ENCODE measurements at places on chromosomes 11 and 22.

GRCh38 chr11:64244107-64244506, 2.6 kb downstream of the PPP1R14B start:
- no peak for DNase-seq

DNA sequence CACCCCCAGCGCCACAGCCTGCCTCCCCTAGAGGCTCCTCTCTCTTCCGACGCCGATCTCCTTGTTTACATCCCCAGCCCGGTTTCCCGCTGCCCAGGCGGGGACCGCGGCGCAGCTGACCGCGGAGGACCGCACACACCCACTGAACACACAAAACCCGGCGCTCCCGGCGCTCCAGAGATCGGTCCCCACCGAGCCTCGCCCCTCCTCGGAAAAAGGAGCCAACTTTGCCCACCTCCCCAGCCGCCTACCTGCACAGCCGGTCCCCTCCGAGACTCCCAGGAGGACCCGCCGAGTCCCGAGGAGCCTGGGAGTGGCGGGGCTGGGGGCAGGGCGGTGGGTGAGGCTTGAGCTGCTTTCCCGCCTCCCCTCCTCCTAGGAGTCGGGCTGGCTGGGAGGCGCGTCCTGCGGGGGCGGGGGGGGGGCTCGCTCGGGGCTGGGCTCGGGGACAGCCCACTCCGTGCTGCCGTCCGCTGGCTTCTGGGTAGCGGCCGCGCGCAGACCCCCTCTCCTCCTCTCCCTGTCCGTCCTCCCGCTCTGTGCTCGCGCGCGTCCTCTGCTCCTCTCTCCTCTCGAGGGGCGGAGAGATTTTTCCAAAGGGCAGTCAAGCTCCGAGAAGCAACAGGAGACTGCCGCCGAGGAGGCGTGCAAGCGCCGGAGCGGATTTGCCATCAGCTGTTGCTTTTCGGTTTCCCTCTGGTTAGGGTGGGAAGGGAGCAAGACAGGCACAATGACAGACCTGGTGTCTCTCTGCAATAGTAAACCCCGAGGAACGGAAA, at the start of gene FXYD6:
TSS of gene FXYD6 (minus strand) at position 318 of the 779 bp plus-strand sequence. CDS start 33,882 bp downstream, outside the sequence.
- no peak for DNase-seq

DNA sequence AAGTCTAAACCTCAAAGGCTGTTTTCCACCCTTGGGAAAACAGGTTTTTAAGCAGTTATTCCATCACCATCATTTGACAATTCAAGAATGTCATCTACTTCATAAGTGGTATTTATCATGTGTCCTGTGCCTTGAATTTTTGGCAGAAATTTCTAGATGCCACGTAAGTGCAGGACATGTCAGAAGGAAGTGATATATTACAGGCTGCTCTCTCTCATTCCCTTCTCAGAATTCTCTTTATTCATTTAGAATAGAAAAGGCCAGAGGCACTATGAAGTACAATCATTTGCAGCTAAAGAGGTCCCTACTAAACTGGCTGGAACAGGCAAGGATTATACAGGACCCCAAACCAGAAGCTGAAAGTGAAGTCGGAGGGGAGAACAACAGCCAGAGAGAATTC, 11.9 kb downstream of the RBFOX2 start:
- no peak for DNase-seq

GRCh38 chr22:35230839-35231584, 26.3 kb upstream of the HMGXB4 start:
- DNase-seq: no peak

DNA sequence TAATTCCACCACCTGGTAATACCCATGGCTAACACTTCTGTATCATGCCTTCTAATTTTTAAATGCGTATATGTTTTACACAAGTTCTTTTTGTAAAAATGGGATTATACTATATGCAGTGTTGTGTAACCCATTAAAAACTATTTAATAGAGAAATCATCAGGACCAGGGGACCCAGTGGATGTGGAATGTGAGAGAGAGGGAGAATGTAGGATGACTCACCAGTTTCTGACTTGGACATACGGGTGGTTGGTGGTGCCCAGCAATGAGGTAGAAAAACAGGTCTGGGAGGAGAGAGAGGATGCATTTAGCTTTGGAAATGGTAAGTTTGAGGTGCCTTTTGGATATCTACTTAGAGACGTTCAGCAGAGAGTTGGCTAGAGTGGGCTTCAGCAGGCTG, 112.0 kb upstream of the TBCEL start:
- no peak for DNase-seq

DNA sequence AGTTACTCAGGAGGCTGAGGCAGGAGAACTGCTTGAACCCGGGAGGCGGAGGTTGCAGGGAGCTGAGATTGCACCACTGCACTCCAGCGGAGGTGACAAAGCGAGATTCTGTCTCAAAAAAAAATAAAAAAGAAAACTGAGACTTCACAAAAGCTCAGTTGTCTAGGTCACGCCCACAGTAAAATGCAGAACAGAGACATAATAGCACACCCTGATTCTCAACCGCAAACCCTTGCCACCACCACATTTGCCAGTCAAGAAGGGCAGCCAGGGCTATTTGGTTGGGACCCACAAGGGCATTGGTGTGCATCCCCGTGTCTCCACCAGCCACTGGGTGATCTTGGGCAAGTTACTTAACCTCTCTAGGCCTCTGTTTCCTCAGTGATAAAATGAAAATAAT, 25.4 kb downstream of the CREB3L1 start:
- DNase-seq: no peak

DNA sequence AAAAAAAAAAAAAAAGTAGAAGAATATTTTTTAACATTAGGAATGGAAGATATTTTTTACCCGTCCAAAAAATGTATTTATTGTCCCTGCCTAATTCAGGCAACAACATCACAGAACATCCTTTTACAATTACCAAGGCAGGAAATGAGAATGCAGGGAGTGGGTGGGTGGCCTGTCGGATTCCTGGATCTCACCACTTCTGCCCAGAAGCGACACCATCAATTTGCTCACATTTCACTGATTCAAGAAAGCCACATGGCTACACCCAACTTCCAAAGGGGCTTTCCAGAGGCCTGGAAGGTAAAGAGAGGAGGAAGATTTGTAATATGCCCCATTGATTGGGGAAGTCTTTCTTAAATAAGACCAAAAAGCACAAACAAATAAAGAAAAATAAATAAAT, 93.8 kb upstream of the CLPB start:
- DNase-seq: no peak

GRCh38 chr11:33863418-33864172, 28.3 kb downstream of the LMO2 start:
- DNase-seq: no peak

DNA sequence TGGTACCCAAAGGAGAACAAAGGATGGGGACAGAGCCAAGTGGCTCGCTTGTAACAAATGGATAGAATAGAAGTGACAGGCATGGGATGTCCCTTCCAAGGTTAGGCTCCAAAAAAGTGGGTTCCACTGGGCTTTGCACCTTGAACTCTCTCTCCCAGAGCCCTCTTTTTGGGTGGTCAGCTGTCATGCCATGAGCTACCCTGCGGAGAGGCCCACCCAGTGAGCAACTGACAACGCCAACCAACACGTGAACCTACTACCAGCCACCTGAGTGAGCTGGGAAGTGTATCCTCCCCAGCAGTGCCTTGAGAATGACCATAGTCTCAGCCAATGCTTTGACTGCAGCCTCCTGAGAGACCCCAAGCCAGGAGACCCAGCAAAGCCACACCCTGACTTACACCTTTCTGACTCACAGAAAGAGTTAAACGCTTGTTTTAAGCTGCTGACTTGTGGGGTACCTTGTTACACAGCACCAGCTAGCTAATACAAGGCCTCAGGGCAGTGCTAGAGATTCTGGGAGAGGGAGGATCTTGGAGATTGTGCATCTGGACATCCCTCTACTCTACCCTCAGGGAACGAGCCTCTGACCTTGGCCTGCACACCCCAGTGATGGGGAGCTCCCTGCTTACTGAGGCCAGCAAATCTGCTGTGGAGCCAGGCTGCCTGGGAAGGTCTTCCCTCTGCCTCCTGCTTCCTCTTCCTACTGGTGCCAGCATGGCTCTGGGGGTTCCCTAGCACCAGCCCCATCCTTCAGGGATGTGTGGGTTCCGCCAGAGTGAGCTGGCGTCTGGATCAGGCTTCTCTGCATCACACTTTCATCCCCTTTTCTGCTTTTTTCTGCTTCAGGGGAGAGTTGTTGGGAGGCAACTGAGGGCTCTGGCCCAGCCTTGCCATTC, 29.1 kb upstream of the RFPL3 start:
- DNase-seq: no peak

- peak; percentile 8 for DNase-seq
These were observed 11.1 kb downstream of the PPP6R3 start for GRCh38 chr11:68471360-68472340.
